CD8-positive, alpha-beta T cell (primary cell): ENCODE measurements at places on chromosomes 1 and 21.

- no peak for DNase-seq
These were observed 122.6 kb upstream of the AJAP1 start for GRCh38 chr1:4531842-4532241.

- DNase-seq: no peak
These were observed 452.9 kb downstream of the MATN1 start for GRCh38 chr1:30270461-30270860.

DNA sequence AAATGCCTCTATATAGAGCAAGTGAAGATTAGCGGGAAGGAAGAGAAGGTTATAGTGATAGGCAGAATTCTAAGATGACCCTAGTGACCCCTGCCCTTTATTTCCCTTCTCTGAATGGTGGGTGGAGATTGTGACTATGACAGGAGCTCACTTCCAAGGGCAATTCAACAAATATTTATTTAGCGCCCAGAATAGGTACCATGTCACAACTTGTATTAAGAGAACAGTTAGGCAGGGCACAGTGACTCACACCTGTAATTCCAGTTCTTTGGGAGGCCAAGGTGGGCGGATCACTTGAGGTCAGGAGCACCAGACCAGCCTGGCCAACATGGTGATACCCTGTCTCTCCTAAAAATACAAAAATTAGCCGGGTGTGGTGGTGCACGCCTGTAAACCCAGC is 236.0 kb upstream of the POGK start:
- no peak for DNase-seq

DNA sequence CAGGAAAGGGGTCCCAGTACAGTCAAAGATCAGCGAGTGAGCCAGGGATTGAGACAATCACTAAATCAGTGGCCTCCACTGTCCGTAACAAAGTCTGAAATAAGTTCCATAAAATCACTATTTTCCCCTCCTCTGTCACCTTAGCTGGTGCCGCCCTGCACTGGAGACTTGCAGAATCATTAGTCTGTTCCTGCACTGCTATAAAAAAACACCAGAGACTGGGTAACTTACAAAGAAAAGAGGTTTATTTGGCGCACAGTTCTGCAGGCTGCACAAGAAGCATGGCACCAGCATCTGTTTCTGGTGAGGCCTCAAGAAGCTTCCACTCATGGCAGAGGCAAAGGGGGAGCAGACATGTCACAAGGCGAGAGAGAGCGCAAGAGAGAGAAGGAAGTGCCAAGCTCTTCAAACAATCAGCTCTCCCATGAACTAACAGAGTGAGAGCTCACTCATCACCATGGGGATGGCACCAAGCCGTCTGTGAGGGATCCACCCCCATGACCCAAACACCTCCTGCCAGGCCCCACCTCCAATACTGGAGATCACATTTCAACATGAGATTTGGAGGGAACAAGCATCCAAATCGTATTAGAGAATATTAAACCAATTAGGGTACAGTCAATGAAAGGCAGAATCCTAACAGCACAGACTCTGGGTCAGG is 129.8 kb upstream of the TIAM1 start:
- no peak for DNase-seq

DNA sequence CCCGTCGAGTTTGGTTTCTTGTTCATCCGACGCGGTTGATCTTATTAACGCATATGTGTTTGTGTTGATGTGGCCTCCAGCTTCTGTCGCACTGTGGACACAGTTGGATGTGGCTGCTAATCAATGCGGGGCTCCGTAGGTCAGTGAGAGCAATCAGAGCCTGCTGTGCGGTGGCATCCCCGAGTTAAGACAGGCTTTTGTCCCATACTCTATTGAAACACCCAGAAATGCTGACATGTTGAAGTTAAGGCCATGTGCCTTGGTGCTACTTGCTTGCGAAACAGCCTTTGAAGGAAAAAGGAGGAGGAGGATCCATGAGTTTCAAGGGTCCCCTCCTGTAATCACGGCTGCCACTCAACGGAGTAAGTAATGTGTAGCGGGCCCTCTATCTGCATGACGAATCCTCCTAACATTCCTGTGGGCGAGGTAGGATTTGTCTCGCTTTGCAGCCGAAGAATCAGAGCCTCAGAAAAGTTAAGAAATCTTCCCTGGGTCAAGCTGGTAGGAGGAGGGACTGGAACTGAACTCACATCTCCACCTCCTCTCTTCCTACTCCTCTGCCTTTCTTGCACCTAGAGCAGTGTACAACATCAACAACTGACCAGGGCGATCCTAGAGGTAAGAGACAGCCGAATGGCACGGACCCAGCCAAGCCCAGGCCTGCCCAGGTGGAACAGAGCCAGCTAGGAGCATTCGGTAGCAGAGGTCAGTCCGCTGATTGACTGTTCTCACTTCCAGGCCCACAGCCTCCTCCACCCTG is 19.5 kb downstream of the PDE9A start:
- no peak for DNase-seq

DNA sequence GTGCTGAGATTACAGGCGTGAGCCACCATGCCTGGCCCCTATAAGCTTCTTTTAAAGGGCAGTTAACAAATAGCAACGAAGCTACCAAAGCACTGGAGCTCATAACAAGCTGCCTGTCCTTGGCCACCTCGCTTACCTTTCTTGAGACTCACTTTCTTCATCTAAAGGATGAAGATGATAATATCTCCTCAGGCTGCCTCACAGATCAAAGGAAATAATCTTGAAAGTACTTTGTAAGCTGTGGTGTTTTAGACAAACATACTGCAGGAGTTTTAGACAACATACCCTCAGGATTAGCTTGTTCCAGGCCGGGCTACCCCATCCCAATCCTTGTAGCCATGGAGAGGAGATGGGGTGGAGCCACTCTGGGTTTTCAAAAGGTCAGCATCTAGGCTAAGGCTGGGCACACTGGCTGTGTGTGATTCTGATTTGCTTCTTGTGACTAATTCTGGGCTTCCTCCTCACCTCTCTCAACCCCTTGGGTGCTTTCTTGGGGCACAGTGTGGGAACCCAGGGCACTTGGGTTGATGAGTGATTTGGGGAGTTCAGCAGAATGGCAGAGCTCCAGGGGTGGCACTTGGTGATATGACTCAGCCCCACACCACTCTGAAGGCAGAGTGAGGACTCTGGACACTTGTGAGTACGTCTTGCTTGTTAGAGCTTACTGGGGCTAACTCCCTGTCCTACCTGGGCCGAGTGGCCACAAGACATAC is 5.2 kb downstream of the GPR25 start:
- peak; percentile 59 for DNase-seq

DNA sequence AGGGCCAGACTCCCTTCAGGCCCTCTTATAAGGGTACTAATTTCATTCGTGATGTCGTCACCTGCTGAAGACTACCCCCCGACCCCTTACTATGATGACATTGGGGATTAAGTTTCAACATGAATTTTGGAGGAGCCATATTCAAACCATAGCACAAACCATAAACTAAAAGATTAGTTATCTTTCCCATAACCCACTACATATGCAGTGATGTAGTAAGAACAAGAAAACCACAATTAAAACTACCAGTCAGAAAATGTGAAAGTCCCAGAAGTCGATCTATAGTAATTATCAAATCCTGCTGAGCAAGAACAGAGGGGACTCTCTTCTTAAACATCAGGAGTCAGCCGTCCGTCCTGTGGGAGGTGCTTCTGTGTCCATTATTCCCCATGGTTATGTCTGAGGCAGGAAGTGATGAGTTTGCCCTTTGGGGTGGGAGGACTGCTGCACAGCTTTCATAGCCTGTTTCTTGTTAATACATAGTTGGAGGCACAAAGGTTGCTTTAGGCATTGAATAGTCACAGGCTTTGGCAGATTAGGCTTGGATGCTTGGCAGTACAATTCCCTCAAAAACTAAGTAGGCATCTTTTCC is 35.9 kb upstream of the PTGFRN start:
- no peak for DNase-seq
